ENCODE measurements at places on chromosomes 5 and 9.

DNA sequence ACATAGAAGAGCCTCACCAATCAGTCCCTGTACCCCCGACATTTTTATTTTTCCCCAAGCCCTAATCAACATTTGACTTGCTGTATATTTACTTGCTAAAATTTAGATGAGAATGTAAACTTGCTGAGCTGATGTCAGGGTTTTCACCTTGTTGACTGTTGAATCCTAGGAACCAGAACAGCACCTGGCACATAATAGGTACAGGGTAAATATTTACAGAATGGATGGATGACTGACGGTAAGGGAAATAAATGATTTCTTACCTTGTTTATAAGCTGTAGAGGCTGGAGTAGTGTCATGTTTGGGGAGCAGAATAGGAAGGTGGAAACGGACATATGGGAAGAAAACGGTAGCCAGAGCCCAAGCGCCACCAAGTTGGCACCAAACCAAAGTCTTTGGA, 107.0 kb upstream of the NUDT12 start:
- no peak for DNase-seq

- DNase-seq: no peak
Observed at GRCh38 chr5:98397081-98397480, 376.4 kb upstream of the RGMB start.

GRCh38 chr5:88833371-88834130, 49.4 kb downstream of the MEF2C start:
- peak; percentile 81 for DNase-seq

DNA sequence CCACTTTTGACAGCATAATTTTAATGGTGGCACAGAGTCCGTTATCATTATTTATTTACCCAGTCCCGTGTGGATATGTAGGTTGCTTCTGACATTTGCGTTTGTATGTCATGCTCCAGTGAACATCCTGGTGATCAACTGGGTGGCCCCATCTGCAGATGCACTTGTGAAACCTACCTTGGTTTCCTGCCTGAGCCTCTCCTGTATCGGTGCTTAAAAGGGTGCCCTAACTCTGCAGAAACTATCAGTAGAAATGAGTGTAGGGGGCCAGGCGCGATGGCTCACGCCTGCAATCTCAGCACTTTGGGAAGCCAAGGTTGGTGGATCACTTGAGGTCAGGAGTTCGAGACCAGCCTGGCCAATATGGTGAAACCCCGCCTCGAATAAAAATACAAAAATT, 92.1 kb upstream of the IER5L start:
- DNase-seq: no peak

GRCh38 chr9:116003397-116003796, 150.2 kb upstream of the PAPPA start:
- no peak for DNase-seq

DNA sequence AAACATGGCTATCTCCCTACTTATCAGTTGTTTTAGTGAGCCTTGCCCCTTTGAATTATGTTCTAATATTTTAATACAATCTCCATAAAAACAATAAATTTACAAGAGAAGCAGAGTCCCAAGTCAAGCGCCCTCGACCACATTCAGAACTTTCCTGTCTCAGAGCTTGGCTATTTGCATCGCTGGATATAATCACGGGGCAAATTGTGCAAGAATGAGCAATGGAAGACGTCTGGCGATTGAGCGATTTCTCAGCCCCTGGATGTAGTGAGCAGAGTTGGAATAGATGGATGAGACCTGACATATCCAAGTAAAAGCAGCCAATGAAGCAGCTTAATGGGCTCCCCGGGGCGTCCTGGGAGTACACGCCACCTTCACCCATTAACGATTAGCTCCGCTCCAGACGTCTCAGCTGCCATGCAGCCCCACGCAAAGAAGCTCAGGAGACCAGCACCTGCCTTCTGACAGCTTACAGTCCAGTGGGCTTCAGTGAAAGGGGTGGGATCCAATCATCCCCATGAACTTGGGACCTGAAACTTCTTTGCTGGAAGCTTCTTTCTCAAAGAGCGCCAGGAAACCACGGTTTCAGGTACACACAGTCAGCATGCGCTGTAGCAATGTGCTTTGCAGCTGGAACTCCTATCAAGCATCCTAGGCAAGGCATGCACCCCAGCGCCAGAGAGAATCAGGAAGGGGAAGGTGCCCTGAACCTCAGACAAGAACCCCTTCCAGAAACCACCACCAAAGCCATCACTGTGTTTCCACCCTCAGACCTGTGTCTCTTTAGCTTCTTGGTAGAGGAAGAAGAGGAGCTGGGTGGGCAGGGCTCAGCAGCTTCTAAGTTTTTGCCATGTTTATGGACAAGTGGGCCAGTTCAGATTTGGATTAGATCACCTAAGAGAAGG, 92.0 kb upstream of the IRX4 start:
- no peak for DNase-seq

GRCh38 chr5:5344051-5344571, 78.4 kb upstream of the ICE1 start:
- DNase-seq: peak; percentile 45

GRCh38 chr9:89179895-89180734, 1.5 kb upstream of the SHC3 start:
- DNase-seq: peak; percentile 85

DNA sequence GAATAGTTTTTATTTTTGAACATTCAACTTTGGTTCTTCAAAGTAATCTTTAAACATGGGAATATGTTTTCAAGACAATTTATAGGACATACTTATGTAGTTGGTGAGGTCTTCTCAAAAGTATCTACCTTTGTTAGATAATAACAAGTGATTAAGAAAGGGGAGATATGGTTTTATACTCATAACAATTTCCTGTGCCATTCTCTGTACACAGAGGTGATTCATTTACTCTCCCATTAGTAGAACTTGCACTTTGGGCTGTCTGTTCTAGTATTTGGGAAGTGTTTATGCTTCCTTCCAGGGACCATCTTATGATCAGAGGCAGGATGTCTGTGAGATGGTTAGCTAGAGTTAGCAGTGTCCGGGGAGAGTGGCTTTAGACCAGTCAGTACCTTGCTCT, 15.2 kb downstream of the LSM11 start:
- no peak for DNase-seq

- DNase-seq: no peak
Observed at GRCh38 chr5:172641359-172642050, 442 bp downstream of the NEURL1B start.

DNA sequence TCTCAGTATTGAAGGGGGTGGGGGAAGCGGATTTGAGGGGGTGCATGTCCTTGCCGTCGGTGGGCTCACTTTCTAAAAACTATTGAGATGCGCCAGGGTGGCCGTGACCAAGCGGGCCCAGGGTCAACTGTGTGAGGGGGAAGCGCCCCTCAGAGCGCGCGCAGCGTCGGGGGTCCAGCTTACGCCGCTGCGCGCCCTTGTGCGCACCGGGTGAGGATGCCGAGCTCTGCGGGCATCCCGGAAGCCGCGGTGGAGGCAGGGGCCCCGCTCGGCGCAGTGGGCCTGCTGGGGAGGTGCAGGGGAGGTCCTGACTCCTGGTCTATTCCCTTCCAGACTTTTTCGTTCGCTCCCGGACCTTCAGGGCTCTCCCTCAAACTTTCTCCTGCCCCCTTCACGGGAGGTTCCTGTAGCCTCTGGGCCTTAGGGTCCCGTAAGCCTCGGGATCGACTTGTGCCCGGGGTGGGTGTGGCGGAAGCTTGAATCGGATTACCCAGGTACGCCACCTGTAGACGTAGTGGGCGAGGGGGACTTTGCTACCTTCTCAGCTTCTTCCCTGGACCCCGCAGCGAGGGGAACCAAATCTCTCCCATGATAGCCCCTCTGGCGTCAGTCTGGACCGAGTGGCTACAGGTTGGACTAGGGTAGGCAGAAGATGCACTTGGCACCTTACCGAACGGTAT, 2.5 kb upstream of the PRDM6 start:
- DNase-seq: no peak

GRCh38 chr5:83151821-83152220, 74.5 kb downstream of the XRCC4 start:
- DNase-seq: no peak

- no peak for DNase-seq
Observed at GRCh38 chr5:176646707-176647029, 616 bp upstream of the TSPAN17 start.

- DNase-seq: no peak
Observed at GRCh38 chr5:154858972-154859871, 795 bp downstream of the CNOT8 start.

DNA sequence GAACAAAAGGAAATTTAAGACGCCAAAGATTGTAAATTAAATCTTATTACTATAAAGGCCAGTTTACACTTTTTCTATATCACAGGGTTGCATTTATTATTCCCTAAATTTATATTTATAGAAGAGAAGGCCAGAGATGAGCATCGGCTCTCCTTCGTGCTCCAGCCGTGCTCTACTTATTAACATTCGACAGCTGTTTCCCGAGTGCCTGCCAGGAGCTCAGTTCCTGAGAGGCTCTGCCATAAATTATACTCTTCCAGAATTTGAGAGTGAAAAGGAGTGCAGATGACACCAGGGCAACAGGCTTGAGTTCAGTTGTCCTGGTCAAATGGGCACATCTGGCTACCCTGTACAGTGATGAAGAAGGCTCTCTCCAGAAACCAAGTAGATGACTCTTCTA, 70.1 kb downstream of the PCSK5 start:
- DNase-seq: no peak

Data from heart right ventricle (tissue), 16 donors.